Activated naive CD4-positive, alpha-beta T cell (primary cell): ENCODE measurements at places on chromosomes 5 and 9.

DNA sequence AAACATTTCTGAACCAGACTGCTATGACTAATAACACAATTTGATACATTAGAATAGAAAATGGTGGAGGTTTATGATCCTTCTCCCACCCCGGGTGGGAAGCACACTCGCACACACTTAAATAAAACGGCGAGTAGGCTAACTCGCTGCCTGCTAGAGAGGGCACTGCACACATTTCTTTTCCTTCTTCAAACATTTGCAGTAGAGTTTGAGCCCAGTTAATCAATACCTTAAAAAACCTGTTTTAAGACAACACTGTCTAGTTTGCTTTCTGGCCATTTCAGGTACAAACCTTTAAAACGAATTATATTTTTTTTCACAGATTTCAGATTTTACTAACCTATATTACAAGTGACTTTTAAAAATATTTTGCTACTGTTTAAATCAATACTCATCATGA, 63.5 kb downstream of the EFNA5 start:
- no peak for DNase-seq

DNA sequence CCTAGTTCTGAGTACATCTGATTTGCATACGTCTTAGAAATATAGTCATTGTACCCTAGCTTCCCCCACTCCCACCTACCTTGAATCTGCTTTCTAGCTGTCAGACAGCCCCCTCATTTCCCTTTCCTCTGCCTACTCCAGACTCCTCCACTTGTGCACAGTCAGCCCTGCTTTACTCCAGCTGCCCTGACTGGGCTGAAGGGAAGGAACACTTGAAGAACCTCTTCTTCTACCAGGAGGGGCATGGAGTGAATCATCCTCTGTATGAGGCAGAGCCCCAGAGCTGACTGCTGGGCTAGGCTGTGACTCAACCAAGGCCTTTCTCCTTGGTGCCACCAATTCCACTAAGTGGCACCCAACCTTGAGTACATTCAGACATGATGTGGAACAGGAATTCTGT, 18.1 kb upstream of the ZFR start:
- DNase-seq: no peak

DNA sequence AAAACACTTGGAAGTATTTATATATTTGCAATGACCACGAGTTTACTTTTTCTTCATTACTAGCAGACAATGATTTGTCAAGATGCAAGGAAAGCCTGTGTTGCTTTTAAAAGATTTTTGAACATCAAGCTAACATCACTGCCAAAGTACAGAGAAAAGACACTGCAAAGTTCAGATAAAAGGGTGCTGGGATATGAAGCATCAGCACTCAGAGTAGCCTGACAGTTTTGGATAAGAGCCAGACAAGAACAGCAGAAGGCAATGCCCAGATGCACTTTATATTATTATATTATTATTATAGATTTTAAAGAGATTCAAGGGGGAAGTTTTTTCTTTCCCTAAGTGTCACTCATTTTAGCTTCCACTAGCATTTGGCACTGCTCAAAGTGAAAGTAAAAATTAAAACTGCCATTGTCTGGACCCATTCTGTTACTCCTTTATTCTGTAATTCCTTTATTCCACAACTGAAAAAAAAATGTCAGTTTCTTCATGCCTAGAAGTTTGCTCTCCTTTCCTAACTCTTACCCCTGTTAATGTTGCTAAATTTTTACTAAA, 240.6 kb downstream of the EFNA5 start:
- no peak for DNase-seq

DNA sequence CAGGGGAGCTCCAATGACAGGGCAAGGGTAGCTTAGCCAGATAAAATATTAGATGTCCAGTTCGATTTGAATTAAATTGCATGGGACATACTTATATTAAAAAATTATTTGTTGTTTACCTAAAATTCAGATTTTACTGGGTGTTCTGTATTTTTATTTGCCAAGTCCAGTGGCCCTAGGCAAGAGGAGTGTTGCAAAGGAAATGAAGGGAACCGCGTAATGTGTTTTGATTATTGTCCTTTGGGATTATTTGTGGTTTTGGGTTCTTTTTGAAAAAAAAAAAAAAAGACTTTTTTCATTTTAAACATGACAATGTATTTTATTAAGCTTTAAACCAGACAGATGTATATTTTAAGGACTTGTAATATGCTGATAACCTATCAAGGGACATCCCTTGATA, 179.3 kb downstream of the C9orf152 start:
- DNase-seq: no peak

- DNase-seq: no peak
Measured at GRCh38 chr5:42880496-42881150, 68.9 kb upstream of the SELENOP start.

GRCh38 chr5:167587772-167588437, 703.5 kb upstream of the WWC1 start:
- DNase-seq: no peak

GRCh38 chr5:98977723-98978122, 48.9 kb upstream of the CHD1 start:
- DNase-seq: no peak

- no peak for DNase-seq
Measured at GRCh38 chr5:101796427-101796826, 499.7 kb downstream of the SLCO4C1 start.

DNA sequence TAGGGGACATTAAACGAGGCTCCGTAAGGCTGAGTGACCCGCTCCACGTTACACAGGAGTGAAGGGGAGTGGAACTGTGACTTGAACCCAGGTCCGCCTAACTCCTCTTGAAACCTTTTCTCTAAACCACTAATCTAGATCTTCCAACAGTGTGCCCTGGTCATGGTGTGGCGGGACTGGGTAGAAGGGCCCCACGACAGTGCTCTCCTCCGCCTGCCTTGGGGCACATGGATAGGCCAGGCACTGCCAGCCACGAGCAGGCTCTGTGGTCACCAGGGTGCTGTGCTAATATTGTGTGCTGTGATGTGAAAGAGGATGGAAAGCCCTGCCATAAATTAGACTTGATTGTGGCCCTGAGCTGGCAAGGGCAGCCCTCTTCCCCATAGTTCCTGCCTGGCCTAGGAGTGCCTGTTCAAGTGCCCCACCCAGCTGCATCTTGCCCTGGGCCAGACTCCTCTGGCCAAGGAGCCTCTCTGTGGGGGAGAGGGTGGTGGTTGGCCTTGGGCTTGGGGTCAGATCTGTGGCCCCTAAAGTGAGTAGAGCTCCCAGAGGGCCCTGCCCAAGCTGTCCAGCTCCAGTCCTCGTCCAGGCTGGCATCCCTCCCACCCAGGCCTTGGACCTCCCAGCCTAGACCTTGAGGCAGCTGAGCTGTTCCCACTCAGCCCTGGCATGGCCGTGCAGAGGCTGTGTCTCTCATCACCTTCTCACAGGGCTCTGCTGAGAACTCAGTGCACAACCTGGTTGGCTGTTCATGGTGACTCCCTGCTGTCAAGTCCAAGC, 67.8 kb upstream of the TBC1D2 start:
- DNase-seq: no peak

DNA sequence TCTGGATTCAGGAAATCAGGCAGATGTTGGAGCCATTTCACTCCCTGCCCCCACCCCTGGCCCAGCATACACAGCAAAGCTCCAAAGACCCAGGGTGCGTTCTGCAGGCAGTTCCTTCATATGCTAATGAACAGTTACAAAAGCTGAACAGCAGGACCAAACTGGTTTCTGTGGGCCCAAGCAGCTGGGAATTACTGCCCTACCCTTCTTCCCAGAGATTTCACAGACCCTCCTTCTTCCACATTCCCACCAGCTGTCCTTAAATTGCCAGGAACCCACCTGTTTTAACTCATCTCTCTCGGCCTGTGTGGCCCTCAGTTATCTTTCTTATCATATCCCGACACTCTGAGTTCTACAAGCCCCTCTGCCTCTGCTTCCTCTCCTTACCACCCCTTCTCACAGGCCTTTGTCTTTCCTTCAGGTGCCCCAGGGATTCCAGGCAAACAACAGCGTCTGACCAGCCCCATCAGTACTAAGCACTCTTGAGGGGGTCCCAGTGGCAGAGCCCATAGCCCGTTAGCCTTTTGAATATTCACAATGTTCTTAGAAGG, 10.6 kb upstream of the F2RL1 start:
- no peak for DNase-seq

GRCh38 chr5:21159510-21160059, 1171.6 kb upstream of the CDH18 start:
- no peak for DNase-seq
